Glutamatergic neuron (in vitro differentiated cells): ENCODE measurements at places on chromosomes 12 and 14. TPM values are rescaled to one million over a fixed set of nuclear protein-coding genes. Genes with fewer than 3 reads are reported as not detected.

CIROP gene
- total RNA-seq = not detected

PTHLH gene
- total RNA-seq = 1.1 TPM

KRT85 gene
- not detected for total RNA-seq

MMP14 gene
- total RNA-seq = 162 TPM

ITGA7 gene
- total RNA-seq = 156 TPM

GNS gene
- 145 TPM for total RNA-seq

POTEG gene
- not detected for total RNA-seq

PLCZ1 gene
- total RNA-seq = not detected

SLC17A8 gene
- total RNA-seq = 0.25 TPM

DEGS2 gene
- 0.34 TPM for total RNA-seq

KCNK10 gene
- 2.8 TPM for total RNA-seq

GCN1 gene
- total RNA-seq = 173 TPM
